ENCODE measurements at places on chromosomes 5 and 9.

GRCh38 chr5:52684051-52684450, 103.7 kb upstream of the ITGA1 start:
- DNase-seq: no peak

- no peak for DNase-seq
Measured at GRCh38 chr5:137119321-137119720, 379.8 kb downstream of the SPOCK1 start.

- no peak for DNase-seq
Measured at GRCh38 chr5:73444499-73445438, 3.8 kb downstream of the FOXD1 start.

- no peak for DNase-seq
Measured at GRCh38 chr5:122262103-122262502, 49.9 kb upstream of the SNCAIP start.

DNA sequence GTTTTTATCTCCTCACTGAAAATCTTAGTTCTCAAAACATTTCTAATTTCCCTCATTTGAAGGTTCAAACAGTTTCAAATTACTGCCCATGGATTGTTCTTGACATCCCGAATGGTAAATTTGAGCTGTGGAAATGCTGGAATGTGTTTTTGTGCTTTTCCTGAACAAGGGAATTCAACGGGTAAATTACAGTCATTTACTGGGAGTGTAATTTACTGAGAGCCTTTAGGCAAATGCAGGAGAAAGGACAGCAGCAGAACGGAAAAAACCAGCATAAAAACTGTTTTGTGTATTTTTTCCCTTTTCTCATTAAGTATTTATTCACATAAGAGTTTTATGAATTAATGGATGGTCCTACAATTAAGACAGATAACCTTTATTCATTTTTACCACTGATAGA, 139.2 kb downstream of the PBX3 start:
- DNase-seq: no peak

GRCh38 chr5:172505845-172506244, 51.5 kb upstream of the SH3PXD2B start:
- no peak for DNase-seq

DNA sequence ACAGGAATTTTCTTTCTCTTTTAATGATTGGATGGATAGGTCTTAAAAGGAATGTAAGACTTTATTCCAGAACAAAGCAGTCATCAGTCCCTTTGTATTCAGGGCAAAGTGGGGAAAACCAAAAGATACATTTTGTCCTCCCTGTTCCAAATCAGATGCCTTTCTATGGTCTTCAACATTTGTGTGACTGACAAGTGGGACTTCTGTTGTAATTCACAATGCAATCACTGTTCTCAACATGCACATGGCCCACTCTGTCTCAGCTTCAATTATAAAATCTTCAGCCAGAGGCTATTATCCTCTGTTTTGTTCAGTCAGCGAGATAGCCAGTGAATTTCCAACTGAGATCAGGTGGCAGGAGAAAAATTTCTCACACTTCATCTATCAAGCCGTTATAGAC, 95.5 kb upstream of the ERBIN start:
- DNase-seq: no peak

- DNase-seq: no peak
Measured at GRCh38 chr9:98594546-98595160, 114.1 kb downstream of the GABBR2 start.
